Stimulated activated CD4-positive, alpha-beta T cell treated with anti-CD3 and anti-CD28 coated beads, Interleukin-1b, Interleukin-23, amount 100 ng/mL, for 1 hour (primary cell): ENCODE measurements at places on chromosomes 12 and 14.

GRCh38 chr14:73795974-73796373 is 55.7 kb upstream of the PTGR2 start:
- no peak for DNase-seq

DNA sequence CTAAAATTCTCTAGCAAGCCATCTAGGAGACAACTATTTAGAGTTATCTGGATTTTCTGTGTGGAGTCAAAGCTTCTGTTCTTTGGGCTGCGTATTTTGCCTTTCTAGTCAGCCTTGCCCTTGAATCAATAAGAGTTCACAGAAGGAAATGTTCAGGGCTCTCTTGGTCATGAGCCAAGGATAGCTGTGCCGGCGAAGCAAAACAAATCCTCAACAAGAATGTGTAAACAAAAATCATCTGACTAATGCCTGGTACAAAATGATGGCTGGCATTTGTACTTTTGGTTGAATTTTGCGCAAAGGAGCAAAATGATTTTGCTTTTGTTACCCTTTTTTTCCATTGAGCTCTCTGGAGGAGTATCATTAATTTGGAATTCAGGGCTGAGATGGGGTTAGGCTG is 171.1 kb downstream of the DACT1 start:
- DNase-seq: no peak

- DNase-seq: no peak
These were observed 17.9 kb downstream of the PROX2 start for GRCh38 chr14:74858022-74858421.

- peak; percentile 41 for DNase-seq
These were observed 43.5 kb downstream of the ERH start for GRCh38 chr14:69354383-69355153.

DNA sequence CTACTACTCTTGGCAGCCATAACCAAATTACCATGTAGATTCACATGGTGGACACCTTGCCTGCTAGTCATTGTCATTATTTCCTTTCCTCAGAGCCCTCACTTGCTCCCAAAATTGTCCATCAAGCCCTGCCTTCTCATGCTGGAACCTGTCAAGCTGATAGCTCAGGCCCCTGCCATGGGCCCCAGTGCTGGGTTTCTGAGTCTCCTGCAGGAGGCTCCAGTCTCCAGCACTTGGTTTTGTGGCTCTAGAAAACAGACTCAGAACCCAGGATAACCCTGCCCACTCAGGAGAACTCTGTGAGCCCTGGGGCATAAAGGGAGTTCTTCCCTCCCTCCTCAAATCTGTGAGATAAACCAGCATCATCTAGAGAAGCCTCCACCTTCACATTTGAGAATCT is 10.8 kb downstream of the KRT71 start:
- no peak for DNase-seq

DNA sequence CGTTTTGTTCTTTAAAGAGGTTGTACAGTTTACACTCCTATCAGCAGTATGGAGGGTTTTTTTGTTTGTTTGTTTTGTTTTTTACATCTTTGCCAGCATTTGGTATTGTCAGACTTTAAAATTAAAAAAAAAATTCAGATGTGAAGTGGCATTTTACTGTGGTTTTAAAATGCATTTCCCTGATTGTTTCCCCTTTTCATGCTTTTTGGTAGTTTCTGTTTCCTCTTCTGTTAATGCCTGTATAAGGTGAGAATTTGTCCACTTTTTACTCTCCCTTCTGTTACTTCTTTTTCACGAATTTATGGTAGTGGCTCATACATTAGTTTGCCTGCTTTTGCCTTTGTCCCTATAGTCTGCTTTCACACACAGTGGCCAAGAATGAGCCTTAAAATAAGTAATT is 36.6 kb downstream of the MNAT1 start:
- no peak for DNase-seq

GRCh38 chr14:92492258-92492657 is 21.3 kb upstream of the RIN3 start:
- no peak for DNase-seq

DNA sequence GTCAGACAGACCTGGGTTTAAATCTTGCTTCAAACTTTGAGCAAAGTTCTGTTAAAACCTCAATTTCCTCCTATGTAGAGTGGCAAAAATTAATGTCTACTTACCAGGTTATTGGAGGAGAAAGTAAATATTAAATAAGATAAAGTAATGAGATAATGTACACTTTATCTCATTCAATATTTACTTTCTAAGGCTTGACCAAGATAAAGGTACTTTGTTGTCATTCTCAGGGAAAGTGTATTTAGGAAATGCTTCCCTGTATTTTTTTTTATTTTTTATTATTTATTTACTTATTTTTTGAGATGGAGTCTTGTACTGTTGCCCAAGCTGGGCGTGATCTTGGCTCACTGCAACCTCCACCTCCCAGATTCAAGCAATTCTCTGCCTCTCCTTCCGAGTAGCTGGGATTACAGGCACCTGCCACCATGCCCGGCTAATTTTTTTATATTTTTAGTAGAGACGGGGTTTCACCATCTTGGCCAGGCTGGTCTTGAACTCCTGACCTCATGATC is 4.7 kb downstream of the FAM161B start:
- DNase-seq: no peak

GRCh38 chr12:32603858-32604257 is 75.2 kb upstream of the DNM1L start:
- DNase-seq: no peak

DNA sequence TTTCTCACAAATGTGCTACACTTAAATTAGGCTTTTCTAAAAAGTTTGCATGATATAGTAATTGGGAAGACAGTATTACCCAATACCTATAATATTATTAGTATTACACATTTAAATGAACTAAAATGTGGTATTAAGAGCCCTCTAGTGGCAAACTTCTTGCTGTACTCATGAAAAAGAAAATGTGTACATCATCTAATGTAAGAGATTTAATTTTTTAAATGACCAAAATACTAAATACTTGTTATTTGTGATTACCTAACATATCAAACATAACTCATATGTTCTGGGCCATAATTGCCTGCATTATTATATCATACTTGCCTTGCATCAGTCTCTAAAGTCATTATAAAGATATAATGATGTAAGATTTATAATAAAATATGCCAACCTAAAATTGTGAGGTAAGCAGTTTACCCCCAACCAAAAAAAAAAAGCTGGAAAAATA is 64.2 kb downstream of the DNAI7 start:
- DNase-seq: no peak

- DNase-seq: no peak
These were observed at the start of gene SLC5A8 for GRCh38 chr12:101209319-101210302. Gene SLC5A8 (minus strand): TSS chr12:101210238. CDS start chr12:101209848, 390 bp downstream.

- no peak for DNase-seq
These were observed 7.5 kb downstream of the KLRG1 start for GRCh38 chr12:8996682-8997405.

GRCh38 chr12:125064492-125064891 is 743 bp upstream of the AACS start:
- no peak for DNase-seq

- no peak for DNase-seq
These were observed 51.5 kb downstream of the DCAF5 start for GRCh38 chr14:69101331-69101826.

GRCh38 chr14:79318371-79318770 is 892.9 kb downstream of the DIO2 start:
- DNase-seq: no peak

GRCh38 chr12:62711631-62712241 is 223.2 kb downstream of the PPM1H start:
- no peak for DNase-seq
